ENCODE measurements at places on chromosomes 1 and 21.

- no peak for DNase-seq
Observed at GRCh38 chr1:227841096-227841495, 25.6 kb downstream of the PRSS38 start.

GRCh38 chr1:214187121-214187900, 93.6 kb upstream of the SMYD2 start:
- DNase-seq = no peak

- DNase-seq = no peak
Observed at GRCh38 chr1:178953034-178953433, 72.7 kb upstream of the FAM20B start.

- no peak for DNase-seq
Observed at GRCh38 chr1:66119148-66119547, 326.5 kb downstream of the PDE4B start.

All from stimulated activated CD4-positive, alpha-beta T cell treated with anti-CD3 and anti-CD28 coated beads, TNF-alpha, amount 100 ng/mL, for 48 hours (primary cell).